ENCODE measurements at places on chromosomes 11 and 22. TPM values are rescaled to one million over a fixed set of nuclear protein-coding genes. Genes with fewer than 3 reads are reported as not detected.

SLN gene
- not detected for total RNA-seq

PRDX5 gene
- 276 TPM for total RNA-seq

IFTAP gene
- 19.8 TPM for total RNA-seq

SYCE3 gene
- not detected for total RNA-seq

All from dermis lymphatic vessel endothelial cell (primary cell).